ENCODE measurements at places on chromosomes 12 and 14.
A peak's percentile ranks its signal among the peaks of the same experiment; 100 is the strongest.

DNA sequence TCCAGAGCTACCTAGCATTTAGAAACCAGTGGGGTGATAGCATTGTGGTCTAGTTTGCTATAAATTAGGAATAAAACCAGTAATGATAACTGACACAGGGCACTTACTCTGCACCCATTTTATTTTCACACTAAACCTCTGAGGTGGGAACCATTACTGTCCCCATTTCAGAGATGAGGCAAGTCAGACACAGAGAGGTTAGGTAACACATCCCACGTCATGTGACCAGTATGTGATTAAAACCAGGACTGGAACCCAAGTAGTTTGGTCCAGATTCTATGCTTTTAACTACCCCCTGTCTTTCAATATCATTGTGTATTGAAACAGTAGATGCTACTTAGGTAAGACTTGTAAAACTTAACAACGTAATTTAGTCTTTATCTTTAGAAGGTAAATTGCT lies 110.2 kb downstream of the PLXNC1 start:
- no peak for DNase-seq

GRCh38 chr12:119369907-119370546 lies 35.5 kb downstream of the CCDC60 start:
- DNase-seq, result peak; percentile 94

DNA sequence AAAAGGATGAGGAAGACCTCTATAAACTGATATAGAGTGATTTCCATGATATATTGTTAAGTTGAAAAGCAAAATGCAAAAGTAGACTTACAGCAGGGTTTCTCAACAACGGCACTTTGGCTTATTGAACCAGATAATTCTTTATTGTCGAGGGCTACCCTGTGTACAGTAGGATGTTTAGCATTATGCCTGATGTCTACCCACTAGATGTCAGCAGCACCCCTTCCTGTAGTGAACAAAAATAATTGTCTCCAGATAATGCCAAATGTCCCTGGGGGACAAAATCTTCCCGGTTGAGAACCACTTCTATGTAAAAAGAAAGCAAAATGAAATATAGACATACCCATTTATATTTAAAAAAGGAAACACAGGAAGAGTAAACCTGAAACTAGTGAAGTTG lies 32.4 kb downstream of the ABCD2 start:
- no peak for DNase-seq

- no peak for DNase-seq
Observed at GRCh38 chr14:50371546-50371945, 25.1 kb downstream of the CDKL1 start.

DNA sequence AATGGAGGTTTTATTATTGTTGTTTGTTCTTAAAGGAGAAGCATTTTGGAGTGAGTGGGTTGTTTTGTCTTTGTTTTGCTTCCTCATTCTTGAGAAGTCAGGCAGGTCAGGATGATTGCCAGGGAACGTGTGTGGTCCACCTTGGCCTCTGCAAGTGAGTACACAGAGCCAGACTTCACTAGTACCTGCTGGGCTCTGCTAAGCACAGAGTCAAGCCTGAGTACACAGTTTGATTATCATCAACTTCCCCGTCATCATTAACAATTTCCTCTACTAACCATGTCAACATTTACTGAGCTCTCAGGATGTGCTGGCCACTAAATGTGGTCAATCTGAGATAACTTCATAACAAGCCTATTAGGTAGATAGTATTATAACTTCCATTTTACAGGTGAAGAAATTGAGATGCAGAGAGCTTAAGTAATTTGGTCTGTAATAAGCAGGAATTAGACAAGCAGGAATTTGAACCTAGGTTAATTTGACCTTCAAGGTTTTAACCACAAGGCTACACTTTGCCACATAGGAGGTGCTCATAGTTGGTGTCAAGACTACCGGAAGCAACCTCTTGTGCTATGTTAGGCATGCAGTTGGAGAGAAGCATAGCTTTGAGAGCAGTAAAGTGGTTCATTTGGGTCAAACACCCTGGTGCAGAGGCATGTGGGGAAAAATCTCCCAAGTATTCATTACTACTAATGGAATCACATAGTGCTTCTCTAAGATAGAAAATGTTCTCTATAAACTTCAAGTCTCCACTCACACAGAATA lies 178.3 kb downstream of the NUAK1 start:
- DNase-seq, result no peak

GRCh38 chr14:101220921-101221510 lies 317.5 kb upstream of the RTL1 start:
- DNase-seq, result no peak

GRCh38 chr14:57822081-57822480 lies 43.8 kb downstream of the SLC35F4 start:
- DNase-seq, result no peak

GRCh38 chr12:64646318-64646717 lies 36.0 kb downstream of the RASSF3 start:
- no peak for DNase-seq

GRCh38 chr12:116969615-116970585 lies 59.1 kb downstream of the FBXW8 start:
- DNase-seq, result no peak

GRCh38 chr12:51950682-51951198 lies 759 bp upstream of the ACVR1B start:
- no peak for DNase-seq

- no peak for DNase-seq
Observed at GRCh38 chr14:56118611-56119181, 485 bp downstream of the PELI2 start.

GRCh38 chr12:14253496-14253895 lies 112.0 kb upstream of the ATF7IP start:
- no peak for DNase-seq

GRCh38 chr12:75937486-75937885 lies 94.1 kb downstream of the PHLDA1 start:
- no peak for DNase-seq

GRCh38 chr12:111395336-111396187 lies 10.2 kb upstream of the SH2B3 start:
- no peak for DNase-seq

DNA sequence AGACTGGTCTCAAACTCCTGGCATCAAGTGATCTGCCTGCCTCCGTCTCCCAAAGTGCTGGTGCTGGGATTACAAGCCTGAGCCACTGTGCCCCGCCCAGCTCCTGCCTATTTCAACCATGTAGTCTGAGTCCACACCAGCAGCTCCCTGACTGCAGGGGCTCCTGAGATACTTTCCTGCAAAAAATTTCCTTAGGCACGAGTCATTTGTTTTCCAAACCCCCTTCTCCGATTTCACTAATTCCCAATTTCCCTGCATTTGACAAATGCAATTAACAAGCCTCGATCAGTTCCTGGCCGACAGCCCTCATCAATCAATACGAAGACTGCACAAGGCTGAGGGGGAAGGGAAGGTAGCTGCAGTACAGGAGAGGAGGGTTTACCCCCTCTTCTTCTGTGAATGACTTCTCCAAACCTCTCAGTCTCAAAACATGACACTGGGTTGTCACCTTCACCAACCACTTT lies 10.1 kb downstream of the PSMB5 start:
- no peak for DNase-seq
